ENCODE measurements at places on chromosomes 5 and 9.
A peak's percentile ranks its signal among the peaks of the same experiment; 100 is the strongest.

DNA sequence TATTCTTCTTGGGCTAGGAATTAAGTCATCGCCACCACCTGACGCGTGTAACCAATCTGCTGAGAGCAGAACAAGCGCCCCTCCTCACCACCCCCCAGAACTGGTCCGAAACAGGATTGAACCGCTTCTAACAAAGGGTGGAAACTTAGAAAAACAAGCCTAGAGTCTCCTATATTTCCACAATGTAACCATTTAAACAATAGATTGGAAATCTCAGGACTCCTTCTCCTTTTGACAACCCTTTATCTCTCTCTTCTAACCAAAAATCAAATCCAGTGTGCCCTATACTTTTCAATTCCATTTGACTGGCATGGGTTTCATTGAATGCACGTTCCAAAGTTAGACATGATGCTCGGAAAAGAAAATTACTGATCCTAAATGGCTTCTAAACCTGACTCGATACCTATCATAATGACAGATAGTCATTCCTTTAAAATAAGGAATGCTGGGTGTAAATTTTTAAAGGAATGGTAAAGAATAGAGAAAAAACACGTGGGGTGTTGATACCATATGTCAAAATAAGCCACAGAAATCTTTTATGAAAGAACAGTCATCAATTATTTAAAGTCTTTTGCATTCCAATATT lies 1.2 kb downstream of the ARRDC3 start:
- peak; percentile 96 for DNase-seq

DNA sequence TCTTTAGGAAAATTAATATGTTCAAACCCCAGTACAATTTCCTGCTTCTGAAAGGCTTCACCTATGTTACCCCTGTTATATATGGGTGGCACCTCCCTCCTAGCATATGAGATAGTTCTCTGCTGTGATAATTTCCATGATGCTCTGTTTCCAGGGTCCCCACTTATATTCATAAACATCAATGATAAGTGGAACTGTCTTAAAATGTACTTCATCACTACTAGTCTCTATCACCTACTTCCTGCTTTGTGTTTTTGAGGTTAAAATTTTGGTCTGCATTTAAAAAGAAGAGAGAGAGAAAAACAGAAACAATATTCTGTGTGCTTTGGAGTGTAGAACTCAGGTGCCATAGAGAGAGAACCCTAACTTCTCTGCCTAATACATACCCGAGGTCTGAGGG lies 234.7 kb downstream of the HTR1A start:
- DNase-seq: no peak

DNA sequence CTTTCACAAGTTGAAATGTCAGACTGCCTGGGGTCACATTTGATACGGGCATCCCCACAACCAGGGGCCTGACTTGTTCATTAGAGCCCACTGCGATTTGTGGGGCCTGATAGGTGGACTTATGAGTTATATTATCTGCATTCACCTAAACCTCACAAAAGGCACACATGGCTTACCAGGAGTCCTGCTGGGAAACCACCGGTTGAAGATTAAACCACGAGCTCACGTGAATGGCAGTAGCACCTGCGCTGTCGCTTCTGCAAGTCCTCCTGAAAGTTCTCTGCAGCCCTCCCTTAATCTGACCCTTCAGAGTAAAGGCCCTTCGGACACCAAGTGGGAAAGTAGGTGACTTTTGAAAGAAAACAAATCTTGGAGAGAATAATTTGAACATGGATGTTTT lies 68.9 kb downstream of the PPIC start:
- DNase-seq: no peak

DNA sequence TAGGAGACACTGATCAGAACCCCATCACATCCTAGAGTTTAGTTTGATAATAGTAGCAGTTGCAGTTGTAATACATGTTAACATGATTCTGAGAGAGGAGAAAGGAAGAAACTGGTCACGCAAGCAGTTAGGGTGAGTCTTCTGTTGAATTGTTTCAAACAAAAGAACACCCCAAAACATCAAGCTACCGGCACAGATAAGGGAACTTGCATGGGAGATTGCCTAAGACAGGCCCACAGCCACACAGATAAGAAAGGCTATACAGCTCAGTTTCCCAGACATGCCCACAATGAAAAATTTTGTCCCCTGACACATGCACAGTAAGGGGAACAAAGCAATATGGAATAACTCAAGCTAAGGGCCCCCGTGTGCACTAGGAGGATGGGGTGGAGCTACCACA lies 15.9 kb downstream of the HSPB3 start:
- DNase-seq: no peak

GRCh38 chr9:91756510-91756780 lies 193.6 kb downstream of the ROR2 start:
- no peak for DNase-seq

GRCh38 chr9:115671236-115671962 lies 482.2 kb upstream of the PAPPA start:
- DNase-seq: no peak

GRCh38 chr9:94680020-94680419 lies 40.7 kb upstream of the FBP1 start:
- no peak for DNase-seq

DNA sequence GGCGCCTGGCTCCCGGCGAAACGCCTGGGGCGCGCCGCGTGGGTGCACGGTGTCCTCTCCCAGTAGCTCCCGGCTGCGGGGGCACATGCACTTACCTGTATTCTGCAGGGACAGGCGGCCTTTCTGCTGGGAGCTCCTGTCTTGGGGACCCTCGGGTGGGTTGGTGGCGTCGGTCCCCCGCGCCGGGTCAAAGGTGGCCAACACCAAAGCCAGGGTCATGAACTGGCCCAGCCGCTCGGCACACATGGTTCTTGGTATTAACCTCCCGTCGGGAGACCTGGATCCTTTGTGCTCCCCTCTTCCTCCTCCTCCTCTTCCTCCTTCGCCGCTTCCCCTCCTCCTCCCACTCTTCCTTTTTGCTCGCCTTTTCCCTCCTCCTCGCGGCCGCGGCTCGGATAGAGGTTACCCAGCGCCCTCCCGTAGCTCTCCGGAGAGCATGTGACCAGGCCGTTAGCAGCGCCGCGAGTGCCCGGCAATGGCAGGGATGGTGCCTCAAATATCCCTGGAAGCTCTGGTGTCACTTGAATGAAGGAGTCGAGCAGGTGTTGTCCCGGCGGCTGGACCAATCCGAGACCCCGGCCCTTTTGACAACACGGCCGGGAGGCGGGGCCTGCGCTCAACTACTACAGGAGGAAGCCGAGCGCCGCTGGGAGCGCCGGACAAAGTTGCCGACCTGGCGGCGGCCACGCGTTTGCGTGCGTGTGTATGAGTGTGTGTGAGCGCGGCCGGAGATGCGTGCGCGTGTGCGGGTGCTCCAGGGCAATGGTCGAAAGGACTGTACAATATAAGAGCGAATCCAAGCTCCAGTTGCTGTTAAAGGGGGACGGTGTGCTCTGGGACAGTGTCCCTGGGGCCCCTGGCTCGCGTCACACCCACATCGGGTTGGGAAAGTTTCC lies at the start of gene STC2:
TSS of gene STC2 (minus strand) at position 467 of the 896 bp plus-strand sequence. CDS start at position 246, 221 bp downstream.
- peak; percentile 99 for DNase-seq

- no peak for DNase-seq
Measured at GRCh38 chr5:150085950-150086715, at the start of gene CSF1R. Gene CSF1R (minus strand): TSS chr5:150086554. CDS start chr5:150086427, 127 bp downstream.

- no peak for DNase-seq
Measured at GRCh38 chr5:107272954-107273353, 397.8 kb downstream of the EFNA5 start.
